Ureter (tissue), 1 donor: ENCODE measurements at places on chromosomes 4 and X. TPM values are rescaled to one million over a fixed set of nuclear protein-coding genes. Genes with fewer than 3 reads are reported as not detected.

The PCSK1N gene
- 4.5 TPM for total RNA-seq

DNA sequence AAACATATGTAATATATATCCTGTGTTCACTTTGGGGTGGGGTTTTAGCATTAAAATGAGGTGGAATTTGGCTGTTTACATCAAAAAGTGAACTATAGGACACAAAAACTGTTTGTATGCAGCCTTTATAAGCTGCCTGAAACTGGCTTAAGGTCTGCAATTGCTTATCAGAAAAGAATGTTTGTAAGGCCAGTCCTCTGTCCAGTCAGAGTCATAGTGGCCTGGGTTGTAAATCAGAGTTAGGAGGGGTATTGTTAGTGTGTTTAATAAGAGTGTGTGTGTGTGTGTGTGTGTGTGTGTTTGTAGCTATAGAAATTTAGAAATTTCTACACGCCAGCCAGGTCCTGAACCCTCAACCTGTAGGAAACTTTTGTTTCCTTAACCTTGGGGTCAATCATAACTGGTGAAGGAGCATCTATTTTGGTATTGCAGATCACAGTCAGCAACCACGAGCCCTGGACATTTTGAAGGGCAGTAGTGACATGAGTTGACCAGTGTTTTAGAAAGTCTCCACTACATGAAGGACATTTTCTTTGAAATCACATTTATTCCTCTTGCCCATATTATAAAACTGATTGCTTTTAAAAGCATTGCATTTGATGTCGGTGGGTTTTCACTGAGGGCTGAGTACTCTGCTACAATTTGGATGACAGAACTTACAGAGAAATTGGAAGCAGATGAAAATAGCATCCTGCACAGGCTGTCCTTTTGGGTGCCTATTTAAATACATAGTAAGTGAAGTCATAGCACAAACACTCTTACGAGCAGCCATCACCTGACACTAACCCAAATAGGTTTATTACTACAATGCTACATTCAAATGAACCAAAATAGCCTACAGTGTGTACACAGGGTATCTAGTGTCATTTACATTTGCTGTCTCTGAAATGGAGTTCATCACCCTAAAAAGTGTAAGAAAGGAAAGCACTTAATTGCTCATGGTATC lies 11.2 kb upstream of the TMEM154 start:
- no peak for DNase-seq

- DNase-seq = no peak
These were observed 70.8 kb downstream of the LUZP4 start for GRCh38 chrX:115360220-115360781.

- DNase-seq = no peak
These were observed 10.4 kb downstream of the FRG2 start for GRCh38 chr4:190016369-190017289.

GRCh38 chrX:101206471-101206870 lies 13.1 kb upstream of the DRP2 start:
- no peak for DNase-seq

DNA sequence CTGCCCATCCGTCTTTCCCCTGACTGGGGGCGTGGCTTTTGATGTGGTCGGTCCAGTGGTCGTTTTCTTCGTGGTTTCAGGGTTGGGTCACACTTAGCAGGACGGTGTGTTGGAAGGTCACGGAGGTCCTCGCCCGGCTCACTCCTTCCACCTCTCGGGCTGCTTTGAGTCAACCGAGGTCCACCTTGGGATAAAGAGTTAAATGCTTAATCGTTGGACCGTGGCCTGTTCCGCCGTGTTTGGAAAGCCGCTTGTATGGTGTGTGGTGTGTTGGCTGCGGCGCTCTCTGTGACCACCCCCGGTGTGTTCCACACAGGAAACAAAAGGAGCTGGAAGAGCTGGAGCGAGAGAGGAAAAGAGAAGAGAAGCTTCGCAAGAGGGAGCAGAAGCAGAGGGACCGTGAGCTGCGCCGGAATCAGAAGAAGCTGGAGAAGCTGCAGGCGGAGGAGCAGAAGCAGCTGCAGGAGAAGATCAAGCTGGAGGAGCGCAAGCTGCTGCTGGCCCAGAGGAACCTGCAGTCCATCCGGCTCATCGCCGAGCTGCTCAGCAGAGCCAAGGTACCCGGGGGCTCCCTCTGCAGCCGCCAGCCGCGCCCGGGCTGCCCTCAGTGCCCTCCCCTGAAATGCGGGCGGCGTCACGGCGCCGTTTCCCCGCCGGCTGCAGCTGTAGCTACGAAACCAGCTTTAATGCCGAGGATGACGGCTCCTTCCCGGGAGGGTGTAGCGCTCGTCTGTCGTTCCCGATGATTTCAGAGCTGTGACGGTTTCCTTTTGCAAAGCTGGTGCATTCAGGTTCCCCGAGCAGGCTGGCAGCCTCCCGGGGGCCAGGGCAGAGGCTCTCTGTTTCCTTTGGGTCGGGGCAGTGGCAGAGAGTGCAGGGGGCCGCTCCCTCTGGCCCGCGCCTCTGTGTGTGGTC lies 7.7 kb downstream of the AKAP17A start:
- no peak for DNase-seq

DNA sequence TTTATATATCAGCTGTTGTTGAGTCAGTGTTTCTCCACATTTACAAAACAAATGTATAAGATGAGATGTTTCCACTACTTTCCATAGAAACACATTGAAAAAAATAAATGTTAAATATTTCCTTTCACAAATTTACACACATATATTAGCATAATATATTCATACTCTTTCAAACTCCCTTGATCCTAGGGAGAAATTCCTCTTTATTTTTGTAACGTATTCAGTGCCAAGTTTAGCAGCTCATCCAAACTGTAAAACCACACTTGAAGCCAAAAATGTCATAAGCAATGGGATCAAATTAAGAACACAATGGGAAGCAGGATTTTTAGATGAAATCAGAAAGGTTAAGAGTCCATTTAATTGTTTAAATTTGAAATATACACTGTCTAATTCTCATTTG lies 381.1 kb upstream of the MAD2L1 start:
- DNase-seq = no peak

GRCh38 chr4:53651156-53651735 lies 60.0 kb upstream of the LNX1 start:
- DNase-seq = no peak

DNA sequence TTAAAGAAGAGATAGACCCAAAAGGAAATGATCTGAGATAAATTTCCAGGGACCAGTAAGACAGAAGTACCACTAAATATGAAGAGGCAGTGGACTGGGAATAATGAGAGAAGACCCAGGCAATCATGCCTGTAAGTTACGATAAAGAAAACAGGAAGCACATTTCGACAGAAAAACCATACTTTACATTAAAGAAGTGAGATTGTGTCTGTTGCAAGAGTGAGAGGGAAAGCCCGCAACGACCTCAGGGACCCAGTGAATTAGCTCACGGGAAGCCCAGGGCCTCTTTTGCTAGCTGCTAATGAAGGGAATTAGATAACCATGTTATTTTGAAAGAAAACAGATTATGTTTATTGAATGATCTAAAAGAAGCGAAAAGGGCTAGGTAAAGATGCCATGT lies 28.9 kb upstream of the ACSL1 start:
- DNase-seq = no peak

The IQSEC2 gene
- 31.7 TPM for total RNA-seq

- no peak for DNase-seq
These were observed 47.5 kb downstream of the SPATA18 start for GRCh38 chr4:52098618-52099017.

DNA sequence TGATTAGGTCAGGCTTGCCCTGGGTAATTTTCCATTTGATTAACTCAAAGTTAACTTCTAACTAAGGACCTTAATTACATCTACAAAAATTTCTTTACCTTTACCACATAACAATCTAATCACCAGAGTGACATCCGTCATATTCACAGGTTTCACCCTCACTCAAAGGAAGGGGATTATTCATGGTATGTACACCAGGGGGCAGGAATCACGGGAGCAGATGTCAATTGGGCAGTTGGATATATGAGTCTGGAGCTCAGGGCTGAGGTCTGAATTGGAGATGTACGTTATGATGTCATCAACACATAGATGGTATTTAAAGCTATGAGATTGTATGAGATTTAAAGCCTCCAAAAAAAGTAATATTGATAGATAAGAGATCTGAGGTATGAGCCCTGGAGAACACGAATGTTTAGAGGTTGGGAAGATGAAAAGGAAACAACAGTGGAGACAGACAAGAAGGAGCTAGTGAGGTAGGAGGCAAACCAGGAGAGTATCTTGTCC lies 52.9 kb downstream of the PGRMC1 start:
- DNase-seq = no peak

GRCh38 chr4:126242679-126243390 lies 928.1 kb downstream of the FAT4 start:
- no peak for DNase-seq

The NXF3 gene
- 1.9 TPM for total RNA-seq

DNA sequence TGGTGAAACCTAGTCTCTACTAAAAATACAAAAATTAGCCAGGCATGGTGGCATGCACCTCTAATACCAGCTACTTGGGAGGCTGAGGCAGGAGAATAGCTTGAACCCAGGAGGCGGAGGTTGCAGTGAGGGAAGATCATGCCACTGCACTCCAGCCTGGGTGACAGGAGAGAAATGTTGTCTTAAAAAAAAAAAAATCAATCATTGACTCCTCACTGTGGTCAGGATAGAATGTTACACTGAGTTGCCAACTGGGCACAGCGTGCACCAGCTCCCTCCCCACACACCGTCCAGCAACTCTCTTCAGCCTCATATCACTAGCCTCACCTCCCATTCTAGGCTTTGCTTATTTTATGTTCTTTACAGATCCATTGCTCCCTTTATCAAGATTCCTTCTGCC lies 79.5 kb downstream of the CHRNA9 start:
- no peak for DNase-seq

- DNase-seq = no peak
These were observed 175.2 kb upstream of the TET2 start for GRCh38 chr4:104971462-104971861.

The MAGED4B gene
- total RNA-seq = 8.3 TPM

GRCh38 chr4:107564326-107564725 lies 155.7 kb downstream of the PAPSS1 start:
- no peak for DNase-seq

GRCh38 chr4:123807866-123808265 lies 411.3 kb downstream of the SPRY1 start:
- DNase-seq = no peak

- DNase-seq = no peak
These were observed 30.5 kb downstream of the RHOH start for GRCh38 chr4:40227284-40227683.

GRCh38 chrX:25941559-25942250 lies 196.4 kb upstream of the MAGEB18 start:
- DNase-seq = no peak

DNA sequence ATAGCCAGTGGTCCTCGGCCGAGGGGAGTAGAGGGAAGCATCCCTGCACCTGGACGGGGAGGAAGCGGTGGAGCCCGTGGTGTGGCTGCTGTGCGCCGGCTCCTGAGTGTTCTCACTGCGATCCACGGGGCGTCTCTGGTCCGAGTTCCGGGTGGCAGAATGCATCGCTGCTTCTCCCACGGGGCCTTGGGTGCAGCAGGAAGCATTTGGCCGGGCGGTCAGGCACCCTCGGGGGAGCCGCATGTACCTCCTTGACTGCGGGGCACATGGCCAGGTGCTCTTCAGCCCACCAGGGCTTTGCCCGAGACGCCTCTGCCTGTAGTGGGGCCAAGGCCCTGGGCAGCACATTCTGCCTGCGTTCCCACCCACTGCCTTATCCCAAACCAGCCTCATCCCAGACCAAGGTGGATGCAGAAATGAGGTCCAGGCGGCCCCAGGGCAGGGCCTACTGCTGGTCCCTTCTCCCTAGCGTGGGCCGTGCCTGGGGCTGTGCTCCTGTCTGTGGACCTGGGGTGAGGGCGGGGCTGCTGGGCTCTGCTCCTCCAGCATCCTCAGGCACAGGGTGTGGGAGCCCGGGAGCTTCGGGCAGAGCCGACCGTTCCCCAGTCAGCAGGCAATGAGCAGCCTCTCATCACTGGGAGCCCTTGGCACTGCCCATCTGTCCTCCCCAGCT lies 27.5 kb downstream of the NKX1-1 start:
- DNase-seq = no peak

The SPRY1 gene
- 197 TPM for total RNA-seq

DNA sequence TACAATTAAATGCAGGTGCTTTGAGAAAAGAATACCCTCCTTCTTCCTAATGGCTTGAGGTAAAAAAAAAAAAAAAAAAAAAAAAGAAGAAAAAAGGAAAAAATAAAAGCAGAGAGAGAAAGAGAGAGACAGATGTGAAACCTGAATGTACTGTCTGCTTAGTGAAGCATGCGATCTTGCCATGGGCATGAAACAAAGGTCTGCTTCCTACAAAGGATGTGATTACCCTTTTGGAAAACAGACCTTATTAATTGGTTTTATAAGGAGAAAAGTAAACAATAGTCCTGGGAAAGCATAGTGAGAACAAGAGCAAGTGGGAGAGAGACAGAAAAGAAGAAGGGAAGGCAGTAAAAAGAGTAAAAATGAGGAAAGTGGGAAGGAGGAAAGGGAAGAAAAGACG lies 526.1 kb upstream of the PABPC4L start:
- no peak for DNase-seq

DNA sequence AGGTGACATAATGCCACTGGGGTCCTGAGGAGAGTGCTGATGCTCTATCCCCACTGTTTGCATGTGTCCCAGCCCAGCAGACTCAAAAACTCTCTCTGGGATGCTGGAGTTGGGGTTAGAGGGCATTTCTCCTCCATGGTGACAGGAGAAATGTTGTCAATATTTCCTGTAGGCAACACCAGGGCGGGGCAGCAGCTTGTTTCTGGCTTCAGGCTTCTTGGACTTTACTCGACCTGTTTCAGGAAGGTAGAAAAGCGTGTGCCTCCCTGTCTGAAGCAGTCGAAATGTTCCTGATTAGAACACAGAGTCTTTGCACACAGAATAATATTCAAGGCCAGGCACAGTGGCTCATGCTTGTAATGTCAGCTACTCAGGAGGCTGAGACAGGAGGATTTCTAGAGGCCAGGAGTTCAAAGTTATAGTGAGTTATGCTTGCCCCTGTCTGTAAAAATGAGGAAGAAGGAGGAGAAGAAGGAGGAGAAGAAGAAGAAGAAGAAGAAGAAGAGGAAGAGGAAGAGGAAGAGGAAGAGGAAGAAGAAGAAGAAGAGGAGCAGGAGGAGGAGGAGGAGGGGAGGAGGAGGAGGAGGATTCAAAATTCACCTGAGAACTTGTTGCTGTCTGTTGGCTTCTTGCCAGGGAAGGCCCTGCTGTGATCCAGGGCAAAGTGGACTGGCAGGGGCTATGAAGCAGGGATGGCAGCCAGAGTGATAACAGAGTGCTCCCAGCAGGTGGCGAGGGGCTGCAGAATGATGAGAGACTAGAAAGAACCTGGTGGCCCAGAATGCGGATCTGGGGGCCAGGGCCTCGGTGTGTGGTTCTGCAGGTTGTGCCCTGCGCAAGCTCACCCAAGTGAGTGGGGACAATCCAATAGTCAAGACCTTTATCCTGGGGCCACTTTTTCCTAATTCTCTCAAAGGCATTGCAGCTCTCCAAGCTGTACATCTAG lies 82.9 kb downstream of the RTL5 start:
- peak; percentile 38 for DNase-seq

DNA sequence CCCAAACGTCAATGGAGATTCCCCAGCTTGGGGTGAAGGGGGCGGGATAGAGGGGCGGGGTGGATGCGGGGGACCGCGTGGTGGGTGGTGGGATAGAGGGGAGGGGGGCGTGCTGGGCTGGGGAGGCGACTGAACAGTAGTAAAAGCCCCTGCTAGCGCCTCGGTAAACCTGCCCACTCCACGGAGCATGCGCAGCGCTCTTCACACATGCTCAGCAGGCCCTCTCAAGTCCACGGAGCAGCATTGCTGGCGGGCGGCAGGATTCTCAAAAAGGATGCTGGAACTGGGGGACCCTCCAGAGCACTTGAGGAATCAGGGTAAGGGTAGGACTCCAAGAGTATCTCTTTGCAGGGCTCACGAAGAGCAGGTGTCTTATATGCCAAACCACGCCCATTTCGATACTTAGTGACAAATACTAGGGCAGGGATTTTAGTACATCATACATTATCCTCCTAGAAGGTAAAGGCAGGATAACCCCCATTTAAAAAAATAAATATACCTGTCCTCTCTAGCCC lies 378 bp upstream of the RPS6KA6 start:
- peak; percentile 54 for DNase-seq
